ENCODE measurements at places on chromosomes 6 and 20.
A peak's percentile ranks its signal among the peaks of the same experiment; 100 is the strongest.

GRCh38 chr6:143585716-143586115 lies 74.2 kb upstream of the FUCA2 start:
- no peak for DNase-seq

DNA sequence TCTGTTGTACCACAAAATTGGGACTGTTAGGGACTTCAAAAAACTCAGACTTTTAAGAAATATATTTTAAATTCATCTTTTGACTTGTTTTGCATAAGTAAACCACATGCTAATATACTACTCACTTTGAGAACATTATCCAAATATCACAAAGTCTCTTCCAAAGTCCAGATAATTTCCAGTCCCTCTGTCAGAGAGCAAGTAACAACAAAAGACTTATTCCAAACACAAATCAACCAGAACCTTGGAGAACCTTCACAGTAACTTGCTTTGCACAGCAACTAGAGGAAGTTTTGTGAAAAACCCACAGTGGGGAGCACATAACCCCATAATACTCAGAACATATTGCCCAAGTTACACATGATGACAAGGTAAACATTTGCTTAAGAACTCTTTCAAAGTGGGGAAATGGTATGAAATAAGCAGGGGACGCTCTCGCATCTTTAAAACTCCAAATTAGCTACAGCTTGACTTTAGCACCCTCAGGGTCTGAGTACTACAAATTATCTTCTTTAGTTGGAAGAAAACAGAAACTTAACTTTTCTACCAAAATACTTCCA lies 37.8 kb downstream of the CENPW start:
- DNase-seq: no peak

GRCh38 chr6:26521600-26522391 lies 16.4 kb upstream of the HMGN4 start:
- peak; percentile 93 for DNase-seq

DNA sequence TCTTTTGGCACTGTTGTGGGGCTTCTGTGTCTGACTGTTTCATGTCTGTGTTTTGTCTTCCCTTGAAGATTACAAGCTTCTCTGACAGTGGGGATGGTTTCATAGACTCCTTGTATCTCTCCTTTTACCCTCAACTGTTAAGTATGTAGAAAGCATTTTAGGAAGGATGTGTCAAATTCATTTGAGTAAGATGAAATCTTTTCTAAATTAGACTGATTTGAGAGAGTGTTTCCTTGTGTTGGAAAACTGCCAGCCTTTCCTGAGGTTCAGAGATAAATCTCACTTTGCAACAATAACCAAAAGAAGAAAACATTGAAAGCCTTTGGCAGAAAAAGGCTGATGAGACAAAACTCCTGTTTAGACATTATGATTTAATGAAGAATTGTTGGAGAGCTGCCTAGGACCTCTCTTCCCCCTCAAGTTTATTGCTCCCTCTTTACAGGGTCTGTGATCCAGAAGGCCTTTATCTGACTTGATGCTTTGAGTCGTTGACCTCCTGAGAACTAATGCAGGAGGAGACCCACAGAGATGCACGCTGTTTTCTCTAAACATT lies 68.3 kb downstream of the ANKS1A start:
- no peak for DNase-seq

DNA sequence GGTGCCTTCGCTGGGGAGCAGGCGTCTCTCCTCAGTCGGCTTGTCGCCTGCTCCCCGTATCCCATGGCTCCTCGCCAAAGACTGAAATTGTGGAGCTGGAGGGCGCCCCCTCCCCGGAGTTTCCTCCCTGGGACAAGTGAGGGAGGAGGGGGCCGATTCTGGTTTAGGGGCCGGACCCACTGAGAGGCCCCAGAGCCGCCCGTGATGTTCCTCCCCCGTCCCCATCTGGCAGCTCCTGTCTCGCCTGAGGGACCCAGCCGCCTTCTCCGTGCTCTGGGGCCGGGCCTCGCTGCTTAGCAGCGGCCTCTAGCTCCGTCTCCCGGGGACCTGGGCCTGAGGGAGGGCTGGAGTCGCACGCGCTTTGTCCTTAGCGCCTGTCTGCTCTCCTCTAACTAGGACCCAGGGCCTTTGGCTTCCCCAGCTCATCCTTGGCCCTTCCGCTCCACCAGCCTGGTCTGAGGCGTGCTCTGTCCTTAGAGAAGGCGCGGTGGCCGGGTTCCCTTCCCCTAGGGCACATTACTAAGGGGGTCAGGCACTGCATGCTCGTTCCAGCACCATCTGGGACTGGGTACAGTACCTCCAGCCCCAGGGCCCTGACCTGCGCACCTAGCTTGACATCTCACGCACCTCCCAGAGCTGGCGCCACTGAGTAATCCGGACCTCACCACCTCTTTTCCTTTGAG lies 29.7 kb downstream of the SLC12A5 start:
- DNase-seq: no peak

GRCh38 chr6:47733879-47734558 lies 35.6 kb downstream of the ADGRF4 start:
- peak; percentile 24 for DNase-seq

GRCh38 chr6:40854592-40854991 lies 184.4 kb downstream of the UNC5CL start:
- no peak for DNase-seq

GRCh38 chr6:21265730-21266044 lies 327.9 kb upstream of the SOX4 start:
- no peak for DNase-seq

DNA sequence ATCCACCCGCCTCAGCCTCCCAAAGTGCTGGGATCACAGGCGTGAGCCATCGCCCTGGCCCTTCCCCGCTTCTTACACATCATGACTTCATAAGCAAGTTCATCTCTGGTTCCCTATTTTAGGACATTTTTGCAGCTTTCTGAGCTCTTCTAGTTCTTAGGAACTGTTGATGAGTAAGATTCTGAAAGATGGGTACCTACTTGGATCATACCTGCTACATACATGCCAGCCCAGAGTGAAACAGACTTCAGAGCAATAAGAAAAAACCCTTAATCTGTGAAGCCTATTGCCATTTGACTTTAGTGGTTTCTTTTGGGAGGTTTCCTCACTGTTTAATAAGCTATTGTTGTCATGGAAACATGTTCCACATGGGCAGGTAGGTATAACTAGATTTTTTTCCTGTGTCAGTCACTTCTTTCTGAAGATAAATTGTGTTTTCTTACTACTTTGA lies 27.9 kb upstream of the TMEM217 start:
- no peak for DNase-seq

DNA sequence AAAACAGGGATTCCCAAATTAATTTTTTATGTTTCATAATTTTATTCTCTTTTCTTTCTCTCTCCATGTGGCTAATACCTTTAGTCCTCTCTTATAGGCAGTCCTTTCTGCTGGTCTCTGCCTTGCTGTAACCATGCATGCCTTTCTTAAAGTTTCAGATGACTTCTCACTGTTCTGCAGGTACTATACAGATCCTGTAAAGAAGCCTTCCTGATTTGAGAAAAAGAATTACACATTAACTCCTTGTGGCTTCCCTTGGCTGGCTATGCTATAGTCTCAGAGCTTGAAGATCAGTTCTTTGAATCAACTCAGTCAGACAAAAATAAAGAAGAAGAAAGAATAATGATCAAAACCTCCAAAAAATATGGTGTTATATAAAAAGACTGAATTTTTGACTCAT lies 7.3 kb upstream of the GPR63 start:
- no peak for DNase-seq

DNA sequence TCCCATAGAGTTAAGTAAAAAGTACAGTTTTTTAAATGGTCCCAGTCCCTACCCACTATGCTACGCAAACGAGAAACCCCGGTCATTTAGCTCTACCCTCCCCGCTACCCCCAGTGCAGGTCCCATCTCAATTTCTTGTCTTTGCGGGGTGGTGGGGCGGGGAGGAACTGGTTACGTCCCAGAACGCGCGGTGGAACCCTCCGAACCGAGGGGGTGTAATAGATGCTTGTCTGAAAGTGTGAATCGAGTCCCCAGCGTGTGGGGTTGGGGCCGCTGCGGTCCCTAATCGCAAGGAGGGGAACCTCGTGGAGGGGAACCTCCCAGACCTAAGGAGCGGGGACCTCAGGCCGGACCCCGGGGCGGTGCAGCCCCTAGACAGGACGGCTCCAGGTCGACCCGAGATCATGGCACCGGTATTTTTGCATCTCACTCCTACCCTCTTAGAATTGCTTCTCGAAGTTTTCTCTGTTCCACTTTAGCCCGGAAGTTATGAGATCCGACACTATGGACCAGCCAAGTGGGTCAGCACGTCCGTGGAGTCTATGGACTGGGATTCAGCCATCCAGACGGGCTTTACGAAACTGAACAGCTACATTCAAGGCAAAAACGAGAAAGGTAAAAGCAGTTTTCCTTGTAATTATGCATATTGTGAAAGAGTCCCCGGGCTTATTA lies 779 bp downstream of the HEBP2 start:
- DNase-seq: no peak

DNA sequence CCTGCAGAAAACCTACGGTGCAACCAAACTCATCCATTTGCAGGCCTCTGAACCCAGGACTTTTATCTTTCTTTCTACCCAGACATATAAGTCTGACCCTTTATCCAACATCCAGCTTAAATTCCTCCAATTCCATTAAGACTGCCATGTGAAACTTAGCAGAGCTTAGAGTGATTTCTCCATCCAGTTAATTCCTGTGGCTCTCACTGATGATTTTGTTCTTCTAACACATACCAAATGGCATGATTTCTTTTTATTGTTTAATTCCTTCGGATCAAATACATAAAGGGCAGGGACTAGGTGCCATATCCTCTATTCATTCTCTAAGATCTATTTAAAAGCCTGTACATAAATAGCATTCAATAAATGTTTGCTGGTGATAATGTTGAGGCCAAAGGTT lies 92.9 kb downstream of the TASP1 start:
- no peak for DNase-seq

GRCh38 chr20:56348746-56349145 lies 10.0 kb upstream of the FAM210B start:
- DNase-seq: no peak

DNA sequence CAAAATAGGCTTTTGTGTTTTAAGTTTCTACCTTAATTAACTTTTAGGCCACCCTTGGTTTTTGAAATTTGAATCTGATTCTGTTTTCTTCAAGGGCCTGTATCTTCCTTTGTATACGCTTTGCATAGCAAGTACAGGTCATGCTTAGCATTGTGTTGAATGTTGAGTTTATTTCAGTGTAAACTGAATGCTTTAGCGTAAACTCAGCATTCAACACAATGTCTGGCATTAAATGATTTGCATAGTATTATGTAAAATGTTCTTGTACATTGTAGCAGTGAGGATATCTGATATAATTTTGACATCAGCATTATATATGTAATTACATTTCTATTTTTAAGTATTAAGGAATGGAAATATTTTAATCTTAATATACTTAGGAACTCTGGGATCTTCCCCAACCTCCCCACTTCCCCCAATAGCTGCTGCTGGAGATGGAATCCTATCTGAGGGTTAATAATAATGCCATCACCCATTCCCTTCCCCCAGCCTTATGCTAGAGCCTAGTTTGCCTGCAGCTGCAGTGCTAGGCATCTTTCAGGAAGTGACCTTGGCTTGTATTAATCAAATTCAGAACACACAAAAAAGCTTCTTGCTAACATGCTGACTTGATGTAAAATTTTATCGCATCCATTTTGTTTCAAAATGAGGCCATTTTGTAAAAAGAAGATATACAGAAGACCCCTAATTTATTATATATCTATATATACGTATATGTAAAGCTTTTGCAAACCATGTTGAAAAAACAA lies 73.1 kb downstream of the NCOA3 start:
- DNase-seq: peak; percentile 82

- no peak for DNase-seq
These were observed 55.5 kb upstream of the THEMIS start for GRCh38 chr6:127956260-127956888.

DNA sequence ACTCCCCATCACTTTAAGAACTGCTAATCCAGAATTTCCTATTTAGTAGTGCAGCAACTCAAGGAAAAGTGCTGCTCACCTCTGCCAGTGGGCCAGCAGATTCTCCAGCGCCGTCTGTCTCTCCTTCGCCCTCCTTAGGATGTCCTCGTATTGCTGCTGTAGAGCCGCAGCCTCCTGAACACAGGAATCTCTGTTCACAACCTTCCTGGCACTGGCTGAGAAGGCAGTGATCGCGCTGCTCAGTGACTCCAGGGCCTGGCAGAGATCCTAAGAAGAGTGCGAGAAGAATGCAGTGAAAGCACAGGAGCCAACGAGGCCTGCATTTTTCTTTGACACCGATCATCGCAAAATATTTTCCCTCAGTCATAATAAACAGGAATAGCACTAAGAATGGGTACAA lies 209.0 kb downstream of the SYNE1 start:
- DNase-seq: no peak

DNA sequence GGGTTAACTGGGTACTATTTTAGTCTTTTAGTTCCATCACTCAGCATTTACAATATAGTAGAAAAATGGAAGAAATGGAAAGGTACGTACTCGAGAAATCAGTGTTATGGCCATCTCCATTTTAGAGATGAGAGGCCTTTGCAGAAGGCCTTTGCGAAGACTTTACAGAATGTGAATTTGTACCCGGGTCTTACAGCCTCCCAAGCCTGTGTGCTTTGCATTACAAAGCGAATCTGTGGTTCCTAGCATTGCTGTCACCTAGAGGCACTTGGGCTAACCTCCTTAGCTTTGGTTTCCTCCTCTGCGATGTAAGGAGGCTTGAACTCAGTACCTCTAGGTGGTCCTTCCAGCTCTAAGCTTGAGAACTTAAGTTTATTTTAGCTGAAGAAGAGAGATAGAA lies 10.9 kb downstream of the VAPB start:
- no peak for DNase-seq

DNA sequence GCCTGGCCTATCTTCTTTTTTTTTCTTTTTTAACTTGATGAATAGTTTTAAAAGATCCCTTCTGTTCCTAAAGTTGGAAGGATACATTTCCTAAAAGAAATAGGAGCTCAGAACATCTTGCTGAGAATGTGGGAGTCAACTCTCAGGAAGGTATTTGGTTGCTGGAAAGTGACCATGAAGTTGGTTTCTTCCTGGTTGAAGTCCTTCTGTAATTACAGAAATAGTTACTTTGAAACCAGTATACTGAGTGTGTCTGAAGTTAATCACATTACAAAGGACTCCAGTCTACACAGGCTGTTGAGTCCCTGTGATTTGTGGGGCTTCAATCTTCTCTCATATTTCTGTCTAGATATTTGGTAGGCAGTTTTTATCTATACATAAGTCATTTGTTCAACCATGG lies 9.8 kb upstream of the PLEKHG1 start:
- DNase-seq: no peak

DNA sequence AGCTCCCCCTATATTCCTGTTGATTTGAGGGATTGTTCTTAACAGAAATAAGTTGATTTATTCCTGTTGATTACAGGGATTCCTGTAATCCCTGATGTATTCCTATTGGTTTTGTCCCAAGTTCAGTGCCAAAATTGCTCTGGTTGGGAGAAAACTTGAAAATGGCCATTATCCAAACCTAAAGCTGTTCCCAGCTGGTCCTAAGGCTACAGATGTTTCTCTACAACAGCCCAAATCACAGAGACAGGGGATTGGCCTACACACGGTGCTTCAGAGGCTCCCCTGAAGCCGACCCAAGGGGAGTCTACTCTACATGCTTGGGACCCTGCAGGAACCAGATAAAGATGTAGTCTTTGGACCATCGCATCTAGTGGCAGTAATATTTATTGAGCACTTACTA lies 99.0 kb upstream of the AKAP12 start:
- DNase-seq: no peak
